ENCODE measurements at places on chromosomes 2 and 18. TPM values are rescaled to one million over a fixed set of nuclear protein-coding genes. Genes with fewer than 3 reads are reported as not detected.

DNA sequence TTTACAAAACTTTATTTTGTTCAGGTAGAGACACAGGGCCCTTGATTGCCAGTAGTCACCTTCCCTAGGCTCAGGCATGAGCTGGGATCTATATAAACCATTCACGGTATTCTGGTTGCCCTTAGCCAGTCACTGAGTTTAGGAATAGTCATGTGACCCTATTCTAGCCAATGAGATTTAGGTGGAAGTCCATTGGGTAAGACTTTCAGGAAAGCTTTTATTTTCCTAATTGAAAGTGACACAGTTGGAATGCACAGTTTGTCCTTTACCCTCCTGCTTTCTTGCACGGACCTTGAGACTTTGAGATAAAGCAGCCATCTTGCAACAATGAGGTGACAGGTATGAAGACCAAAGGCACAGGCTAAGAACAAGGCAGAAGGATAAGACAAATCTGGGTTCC is 21.5 kb downstream of the SLC4A5 start:
- no peaks in the 10 kb centered on the region for H3K36me3 ChIP-seq
- H3K4me3 ChIP-seq, result no peak overlapping the region
- H3K27me3 ChIP-seq, result no peaks in the 10 kb centered on the region
- H3K27ac ChIP-seq, result no peak overlapping the region
- H3K4me1 ChIP-seq, result no peaks in the 10 kb centered on the region

- no peaks in the 10 kb centered on the region for H3K4me1 ChIP-seq
- H3K4me3 ChIP-seq, result no peak overlapping the region
- DNase-seq, result no peak
- H3K36me3 ChIP-seq, result no peaks in the 10 kb centered on the region
Measured at GRCh38 chr2:216881411-216881810, 21.5 kb upstream of the TNP1 start.

IFT172 gene
- 9.7 TPM for total RNA-seq

- no peaks in the 10 kb centered on the region for H3K36me3 ChIP-seq
- H3K4me1 ChIP-seq, result peaks cover 8% of the 10 kb centered on the region
- no peak for DNase-seq
- H3K4me3 ChIP-seq, result no peak overlapping the region
Measured at GRCh38 chr2:227511239-227511930, 39.4 kb downstream of the AGFG1 start.

DNA sequence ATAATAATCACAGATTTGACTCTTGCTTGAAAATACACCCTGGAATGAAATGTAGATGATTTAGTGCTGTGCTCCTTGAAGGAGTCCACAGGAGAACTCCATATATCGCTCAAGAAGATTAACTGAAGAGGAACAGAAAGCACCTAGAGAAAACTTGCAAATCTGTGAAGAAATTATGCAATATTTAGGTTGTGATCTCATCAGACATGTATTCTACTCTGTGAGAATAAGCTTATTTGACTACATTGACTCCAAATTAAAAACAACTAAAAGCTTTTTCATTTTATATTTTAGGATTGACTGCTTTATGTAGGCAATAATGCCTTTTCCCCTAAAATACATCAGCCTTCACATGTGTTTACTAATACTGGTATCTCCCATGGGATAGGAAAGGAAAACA is 906.6 kb upstream of the LRATD1 start:
- no peak overlapping the region for H3K4me3 ChIP-seq
- H3K27ac ChIP-seq, result no peak overlapping the region
- DNase-seq, result no peak
- no peaks in the 10 kb centered on the region for H3K27me3 ChIP-seq

DNA sequence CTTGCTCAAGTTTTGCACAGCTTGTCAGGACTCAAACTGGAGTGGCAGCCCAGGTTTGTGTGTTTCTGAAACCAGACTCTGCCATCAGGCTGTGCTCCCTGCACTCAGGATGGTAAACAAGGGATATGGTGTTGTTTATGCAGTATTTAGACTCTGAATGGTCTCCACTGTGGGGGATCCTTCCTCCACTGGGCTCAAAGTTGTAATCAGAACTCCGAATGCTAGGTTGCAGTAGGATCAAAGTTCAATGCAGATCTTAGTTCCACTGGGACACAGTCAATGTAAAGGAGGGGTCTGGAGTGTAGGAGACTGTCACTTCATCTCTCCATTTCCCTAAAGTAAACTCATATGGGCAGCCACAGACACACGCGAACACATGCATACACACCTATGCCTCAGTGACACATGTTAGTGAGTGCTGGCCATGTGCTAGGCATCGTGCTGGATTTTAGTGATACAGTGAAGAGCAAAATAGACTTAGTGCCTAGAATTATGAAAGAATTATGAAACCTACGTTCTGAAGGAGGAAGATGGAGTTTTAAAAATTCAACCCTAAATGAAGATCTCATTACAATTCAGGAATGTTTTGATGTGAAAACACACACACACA is 6.1 kb downstream of the IL18R1 start:
- H3K27ac ChIP-seq, result no peak overlapping the region
- no peak overlapping the region for H3K4me3 ChIP-seq
- H3K4me1 ChIP-seq, result peaks cover 7% of the 10 kb centered on the region
- no peaks in the 10 kb centered on the region for H3K27me3 ChIP-seq
- DNase-seq, result no peak
- H3K36me3 ChIP-seq, result peaks cover 14% of the 10 kb centered on the region

DNA sequence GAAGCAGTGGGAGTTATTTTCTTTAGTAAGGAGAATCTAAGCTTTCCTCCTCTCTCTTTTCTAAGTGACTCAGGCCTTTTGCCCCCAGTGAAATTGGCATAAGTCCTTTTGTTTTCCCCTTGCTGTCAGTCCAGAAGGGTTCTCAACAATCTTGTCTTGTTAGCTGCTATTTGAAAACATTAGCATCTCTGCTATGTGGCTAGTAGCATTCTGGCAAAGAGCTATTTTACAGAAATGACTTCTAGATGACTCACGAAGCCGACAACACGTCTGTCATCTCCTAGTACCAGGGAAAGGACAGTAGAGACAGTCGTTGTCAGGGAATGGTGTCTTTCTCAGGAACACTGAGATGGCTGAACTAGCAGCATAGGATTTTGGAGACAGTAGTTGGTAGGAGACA is 14.7 kb downstream of the SMARCAL1 start:
- H3K4me1 ChIP-seq, result no peaks in the 10 kb centered on the region
- peaks cover 62% of the 10 kb centered on the region for H3K36me3 ChIP-seq
- H3K27me3 ChIP-seq, result no peaks in the 10 kb centered on the region
- no peak for DNase-seq
- H3K27ac ChIP-seq, result no peak overlapping the region
- H3K4me3 ChIP-seq, result no peak overlapping the region

DNA sequence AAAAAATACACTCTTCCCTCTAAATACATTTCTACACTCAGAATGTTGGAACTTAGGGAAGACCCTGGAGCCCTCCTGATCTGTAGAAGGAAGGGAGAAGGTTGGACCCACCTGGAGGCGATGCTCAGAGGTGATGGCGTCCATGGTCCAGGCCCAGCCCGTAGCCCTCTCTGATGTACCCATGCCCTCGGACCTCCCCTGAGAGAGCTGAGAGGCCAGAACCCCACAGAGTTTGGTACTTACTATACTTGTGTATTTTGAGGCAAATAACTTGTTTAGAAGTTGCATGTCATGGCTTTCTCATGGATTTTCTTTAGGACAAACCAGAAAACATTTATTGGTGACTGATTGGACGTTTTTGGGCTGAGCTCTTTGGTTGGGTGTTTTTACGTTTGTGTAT is 10.5 kb downstream of the CTDP1 start:
- H3K4me3 ChIP-seq, result no peak overlapping the region
- no peaks in the 10 kb centered on the region for H3K27me3 ChIP-seq
- H3K4me1 ChIP-seq, result no peaks in the 10 kb centered on the region
- no peak overlapping the region for H3K27ac ChIP-seq

SCYGR4 gene
- total RNA-seq, result not detected

GRCh38 chr2:57278451-57278850 is 768.2 kb upstream of the VRK2 start:
- H3K36me3 ChIP-seq, result no peaks in the 10 kb centered on the region
- no peak overlapping the region for H3K4me3 ChIP-seq
- no peak for DNase-seq
- H3K4me1 ChIP-seq, result no peaks in the 10 kb centered on the region

GRCh38 chr18:61975526-61976326 is 82.9 kb upstream of the RNF152 start:
- no peaks in the 10 kb centered on the region for H3K4me1 ChIP-seq
- H3K4me3 ChIP-seq, result no peak overlapping the region
- DNase-seq, result no peak

MAPK4 gene
- 4.9 TPM for total RNA-seq

DNA sequence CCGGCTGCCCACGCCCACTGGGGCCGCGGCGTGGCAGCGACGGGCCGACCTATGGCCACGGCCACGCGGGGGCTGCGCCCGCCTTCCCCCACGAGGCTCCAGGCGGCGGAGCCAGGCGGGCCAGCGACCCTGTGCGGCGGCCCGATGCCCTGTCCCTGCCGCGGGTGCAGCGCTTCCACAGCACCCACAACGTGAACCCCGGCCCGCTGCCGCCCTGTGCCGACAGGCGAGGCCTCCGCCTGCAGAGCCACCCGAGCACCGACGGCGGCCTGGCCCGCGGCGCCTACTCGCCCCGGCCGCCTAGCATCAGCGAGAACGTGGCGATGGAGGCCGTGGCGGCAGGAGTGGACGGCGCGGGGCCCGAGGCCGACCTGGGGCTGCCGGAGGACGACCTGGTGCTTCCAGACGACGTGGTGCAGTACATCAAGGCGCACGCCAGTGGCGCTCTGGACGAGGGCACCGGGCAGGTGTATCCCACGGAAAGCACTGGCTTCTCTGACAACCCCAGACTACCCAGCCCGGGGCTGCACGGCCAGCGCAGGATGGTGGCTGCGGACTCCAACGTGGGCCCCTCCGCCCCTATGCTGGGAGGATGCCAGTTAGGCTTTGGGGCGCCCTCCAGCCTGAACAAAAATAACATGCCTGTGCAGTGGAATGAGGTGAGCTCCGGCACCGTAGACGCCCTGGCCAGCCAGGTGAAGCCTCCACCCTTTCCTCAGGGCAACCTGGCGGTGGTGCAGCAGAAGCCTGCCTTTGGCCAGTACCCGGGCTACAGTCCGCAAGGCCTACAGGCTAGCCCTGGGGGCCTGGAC is 253.2 kb downstream of the GLI2 start:
- H3K4me1 ChIP-seq, result no peaks in the 10 kb centered on the region
- H3K4me3 ChIP-seq, result no peak overlapping the region
- no peaks in the 10 kb centered on the region for H3K27me3 ChIP-seq
- H3K27ac ChIP-seq, result no peak overlapping the region
- no peak for DNase-seq

ERICH2 gene
- total RNA-seq, result 0.42 TPM

DNA sequence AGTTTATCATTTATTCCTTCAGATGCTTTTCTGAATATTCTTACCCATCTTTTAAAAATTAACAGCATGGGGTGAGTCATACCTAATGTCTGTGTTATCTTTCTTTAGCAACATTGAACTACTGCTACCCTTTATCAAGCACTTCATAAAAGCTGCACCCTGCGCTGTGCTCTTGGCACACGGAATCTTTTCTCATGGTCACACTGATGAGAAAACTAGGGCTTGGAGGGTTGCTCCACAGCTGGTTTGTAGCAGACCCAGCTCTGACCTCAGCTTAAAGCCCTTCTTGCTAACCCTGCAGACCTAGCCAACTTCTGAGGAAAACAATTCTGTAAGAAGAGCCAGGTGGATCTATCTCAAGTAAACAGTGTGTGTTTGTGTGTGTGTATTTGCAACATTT is 106.3 kb downstream of the RNF144A start:
- no peaks in the 10 kb centered on the region for H3K27me3 ChIP-seq
- H3K36me3 ChIP-seq, result no peaks in the 10 kb centered on the region
- no peak overlapping the region for H3K27ac ChIP-seq
- DNase-seq, result no peak
- no peak overlapping the region for H3K4me3 ChIP-seq

C2orf15 gene
- total RNA-seq, result 0.33 TPM

GRCh38 chr2:19933351-19933981 is 31.7 kb upstream of the TTC32 start:
- H3K36me3 ChIP-seq, result peaks cover 4% of the 10 kb centered on the region
- H3K27ac ChIP-seq, result no peak overlapping the region
- no peaks in the 10 kb centered on the region for H3K27me3 ChIP-seq
- H3K4me1 ChIP-seq, result no peaks in the 10 kb centered on the region

DNA sequence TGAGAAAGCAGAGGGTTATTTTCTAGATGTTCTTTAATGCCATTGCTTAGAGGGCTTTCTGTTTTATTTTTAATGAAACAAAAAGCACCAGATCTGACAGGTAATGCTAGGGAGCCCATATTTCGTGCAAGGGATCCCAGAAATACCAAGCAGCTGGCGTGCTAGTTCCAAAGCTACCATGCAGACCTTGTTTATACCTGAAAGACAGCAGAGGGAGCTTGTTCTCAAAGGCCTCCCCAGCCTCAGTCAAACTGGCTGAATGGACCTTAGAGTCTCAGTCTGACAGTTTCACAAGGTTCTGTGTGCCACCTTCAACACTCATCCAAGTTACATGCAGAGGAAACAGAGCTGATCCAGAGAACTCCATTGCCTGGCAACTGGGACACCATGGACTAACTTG is 48.6 kb downstream of the GALNT14 start:
- H3K27ac ChIP-seq, result no peak overlapping the region
- H3K36me3 ChIP-seq, result no peaks in the 10 kb centered on the region
- DNase-seq, result no peak
- H3K4me1 ChIP-seq, result no peaks in the 10 kb centered on the region
- H3K27me3 ChIP-seq, result no peaks in the 10 kb centered on the region

- no peaks in the 10 kb centered on the region for H3K27me3 ChIP-seq
- no peaks in the 10 kb centered on the region for H3K36me3 ChIP-seq
- peaks cover 4% of the 10 kb centered on the region for H3K4me1 ChIP-seq
Measured at GRCh38 chr2:200649724-200650123, 63.9 kb downstream of the AOX1 start.

Data from liver (tissue), 10 donors.